ENCODE measurements at places on chromosomes 6 and 20.

- DNase-seq: no peak
Measured at GRCh38 chr6:48078120-48078519, 32.9 kb downstream of the PTCHD4 start.

- DNase-seq: peak; percentile 70
Measured at GRCh38 chr20:50561379-50562078, 51.3 kb downstream of the PTPN1 start.

DNA sequence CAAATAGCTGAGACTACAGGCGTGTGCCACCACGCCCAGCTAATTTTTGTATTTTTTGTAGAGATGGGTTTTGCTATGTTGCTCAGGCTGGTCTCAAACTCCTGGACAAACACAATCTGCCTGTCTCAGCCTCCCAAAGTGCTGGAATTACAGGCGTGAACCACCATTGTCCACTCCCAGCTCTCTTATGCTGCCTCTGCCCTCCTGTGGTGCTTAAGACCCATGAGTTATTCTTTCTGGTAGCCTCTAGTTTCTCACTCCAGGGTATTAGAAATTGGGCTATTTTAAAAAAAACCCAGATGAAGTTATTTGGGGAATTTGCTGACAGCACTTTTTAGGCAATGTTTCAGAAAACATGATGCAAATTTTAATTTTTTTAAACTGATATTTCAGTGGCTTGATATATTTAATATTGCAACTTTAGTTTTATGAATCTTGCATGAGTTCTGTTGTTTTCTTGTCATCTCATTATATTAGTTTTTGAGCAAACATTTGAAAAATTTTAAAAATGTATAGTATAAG, 114.0 kb upstream of the FOXO3 start:
- DNase-seq: no peak

DNA sequence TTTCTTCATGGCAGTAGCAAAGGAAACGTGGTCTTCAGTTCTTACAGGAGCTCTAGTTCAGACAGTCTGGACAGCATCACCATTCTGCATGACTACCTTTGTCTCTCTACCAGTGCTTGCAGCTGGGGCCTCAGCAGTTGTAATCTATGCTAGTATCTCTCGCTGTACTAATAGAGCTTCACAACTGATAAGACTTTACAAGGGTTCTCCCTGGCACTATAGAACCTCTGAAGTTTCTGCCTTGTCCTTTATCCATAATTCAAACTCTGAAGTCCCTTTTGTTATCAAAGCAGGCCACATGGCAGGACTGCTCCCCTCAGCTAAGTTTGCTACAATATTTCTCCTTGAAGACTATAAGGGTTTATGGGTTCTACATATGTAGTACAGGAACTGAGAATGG, 842.1 kb upstream of the ADGRB3 start:
- DNase-seq: no peak

- no peak for DNase-seq
Measured at GRCh38 chr6:132961122-132961521, 146.8 kb downstream of the RPS12 start.

- DNase-seq: no peak
Measured at GRCh38 chr20:21166801-21167200, 40.9 kb downstream of the KIZ start.

- DNase-seq: no peak
Measured at GRCh38 chr20:60170116-60170515, 211.9 kb downstream of the CDH26 start.

DNA sequence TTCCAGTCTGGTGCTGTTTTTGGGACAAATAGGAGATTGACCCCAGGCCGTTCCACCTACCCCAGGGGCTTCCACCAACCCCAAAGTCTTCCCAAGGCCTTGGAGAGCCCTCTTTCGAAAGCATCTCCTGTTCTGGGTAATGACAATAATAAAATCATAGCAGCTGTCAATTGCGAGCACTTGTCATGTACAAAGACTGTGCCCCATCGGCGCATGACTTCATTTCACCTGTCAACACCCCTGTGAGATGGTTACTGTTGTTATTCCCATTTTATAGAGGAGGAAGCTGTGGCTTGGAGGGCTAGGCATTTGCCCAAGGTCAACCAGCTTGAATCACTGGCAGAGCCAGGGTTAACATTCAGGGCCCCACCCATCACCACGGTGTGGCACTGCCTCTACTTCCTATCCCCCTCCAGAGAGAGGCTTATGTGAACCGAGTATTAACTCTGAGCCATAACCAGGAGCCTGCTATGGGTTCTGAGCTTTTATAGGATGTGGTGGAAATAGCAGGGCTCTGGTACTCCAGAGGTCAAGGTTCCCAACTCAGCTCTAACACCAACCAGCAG, 51.2 kb downstream of the HNF4A start:
- no peak for DNase-seq

DNA sequence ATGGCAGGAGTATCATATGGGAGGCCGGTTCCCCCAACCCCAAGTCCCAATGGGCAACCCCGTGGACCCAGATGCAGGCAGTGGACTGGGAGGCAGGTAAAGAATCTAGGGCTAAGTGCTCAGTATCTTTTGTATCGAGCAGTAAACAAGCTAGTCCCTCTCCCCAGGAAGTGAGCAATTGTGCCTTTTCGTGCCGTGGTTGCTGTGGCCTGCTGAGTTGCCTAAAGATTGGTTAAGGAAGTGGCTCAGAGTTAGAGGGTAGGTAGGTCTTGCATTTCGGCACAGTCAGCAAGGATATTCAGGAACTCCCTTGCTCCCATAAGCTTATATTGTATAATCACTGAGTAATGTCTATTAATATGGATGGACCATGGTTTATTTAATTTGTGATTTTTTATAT, 1.3 kb upstream of the DNAH8 start:
- DNase-seq: peak; percentile 56

GRCh38 chr20:58141971-58142842, 86.2 kb downstream of the ANKRD60 start:
- DNase-seq: no peak

DNA sequence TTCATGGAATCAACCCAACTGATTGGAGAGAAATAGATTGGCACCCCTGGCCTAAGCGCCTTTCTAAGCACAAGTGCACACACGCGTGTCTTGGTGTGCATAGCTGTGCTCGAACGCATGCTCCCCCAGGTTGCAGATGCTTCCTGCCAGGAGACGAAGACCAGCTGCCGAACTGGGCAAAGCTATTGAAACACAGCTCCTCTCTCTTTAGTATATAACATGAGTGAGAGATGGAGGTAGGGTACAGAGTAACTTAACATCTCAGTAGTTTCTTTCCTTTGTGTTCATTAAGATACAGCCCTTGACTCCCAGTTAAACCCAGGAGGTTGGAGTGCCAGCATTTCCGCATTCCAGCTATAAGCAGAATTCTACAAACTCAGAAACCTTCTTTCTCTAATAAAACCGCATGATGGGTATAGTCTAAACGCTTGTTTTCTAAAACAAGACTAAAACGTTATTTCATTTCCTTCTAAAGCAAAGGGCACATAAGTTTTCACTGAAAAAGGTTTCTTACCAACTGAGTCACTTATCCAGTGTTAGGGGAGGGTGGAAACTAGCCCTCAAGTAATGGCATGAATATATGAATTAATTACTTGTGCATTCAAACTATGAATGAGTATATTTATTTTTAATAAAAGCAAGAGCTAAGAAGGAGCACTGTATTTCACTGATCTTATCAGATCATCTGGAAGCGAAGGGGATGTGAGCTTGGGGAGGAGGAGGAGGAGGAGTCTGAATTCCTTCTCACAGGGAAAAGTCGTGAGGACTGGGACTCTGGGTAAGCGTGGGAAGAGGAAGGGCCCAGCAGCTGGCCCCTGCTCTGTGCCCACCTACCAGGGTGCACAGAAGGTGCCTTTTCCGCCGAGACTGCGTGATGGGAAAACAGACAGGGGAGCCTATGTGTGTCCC, 179.2 kb downstream of the TMEM242 start:
- DNase-seq: no peak

DNA sequence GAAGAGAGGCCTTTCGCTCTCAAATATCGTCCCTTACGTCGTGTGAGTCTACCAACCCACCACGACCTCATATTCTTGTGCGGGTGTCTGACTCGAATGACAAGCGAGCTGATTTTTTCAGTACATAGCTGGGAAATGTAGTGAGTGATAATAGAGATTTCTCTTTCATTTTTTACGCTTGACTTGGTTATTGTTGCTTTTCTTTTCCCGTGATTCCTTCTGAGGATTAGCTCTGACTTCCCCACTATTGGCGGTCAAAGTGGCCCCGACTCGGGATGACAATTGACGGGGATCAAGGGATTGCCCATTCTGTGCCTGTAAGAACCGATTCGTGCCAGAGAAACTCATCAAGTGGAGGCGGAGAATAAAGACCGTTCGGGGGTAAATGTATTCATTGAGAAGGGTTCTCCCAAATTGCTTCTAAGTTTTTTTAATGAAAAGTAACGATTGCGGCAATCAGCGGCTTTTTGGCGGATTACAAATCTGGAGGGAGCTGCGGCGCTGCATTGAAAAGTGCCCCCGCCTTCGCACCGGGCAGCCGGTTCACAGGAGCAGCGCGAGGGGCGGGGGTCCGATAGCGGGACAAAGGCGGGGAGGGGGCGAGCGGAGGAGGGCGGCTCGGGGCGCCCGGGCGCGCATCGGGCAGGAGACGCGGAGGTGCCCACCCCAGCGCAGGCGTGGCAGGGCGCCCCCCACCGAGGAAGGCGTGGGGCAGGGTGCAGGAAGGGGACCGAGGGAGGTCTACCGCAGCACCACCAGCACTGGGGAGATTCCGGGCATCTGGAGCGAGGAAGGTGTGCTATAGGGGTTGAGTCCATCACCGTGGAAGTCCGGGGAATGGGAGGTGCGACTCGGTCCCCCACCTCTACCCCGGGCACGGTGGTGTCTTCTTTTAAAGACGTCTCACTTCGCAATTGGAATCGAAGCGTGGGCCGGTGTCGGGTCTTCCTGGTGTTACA, 44.5 kb upstream of the OSTM1 start:
- no peak for DNase-seq

GRCh38 chr20:10721976-10722375, 48.2 kb upstream of the JAG1 start:
- no peak for DNase-seq

Data from stimulated activated CD4-positive, alpha-beta T cell treated with anti-CD3 and anti-CD28 coated beads, TNF-alpha, amount 100 ng/mL, for 24 hours (primary cell).